ENCODE measurements at places on chromosomes 13 and 19. TPM values are rescaled to one million over a fixed set of nuclear protein-coding genes. Genes with fewer than 3 reads are reported as not detected.

GRCh38 chr13:110408286-110408685, 101.2 kb downstream of the COL4A2 start:
- no peak for DNase-seq

DNA sequence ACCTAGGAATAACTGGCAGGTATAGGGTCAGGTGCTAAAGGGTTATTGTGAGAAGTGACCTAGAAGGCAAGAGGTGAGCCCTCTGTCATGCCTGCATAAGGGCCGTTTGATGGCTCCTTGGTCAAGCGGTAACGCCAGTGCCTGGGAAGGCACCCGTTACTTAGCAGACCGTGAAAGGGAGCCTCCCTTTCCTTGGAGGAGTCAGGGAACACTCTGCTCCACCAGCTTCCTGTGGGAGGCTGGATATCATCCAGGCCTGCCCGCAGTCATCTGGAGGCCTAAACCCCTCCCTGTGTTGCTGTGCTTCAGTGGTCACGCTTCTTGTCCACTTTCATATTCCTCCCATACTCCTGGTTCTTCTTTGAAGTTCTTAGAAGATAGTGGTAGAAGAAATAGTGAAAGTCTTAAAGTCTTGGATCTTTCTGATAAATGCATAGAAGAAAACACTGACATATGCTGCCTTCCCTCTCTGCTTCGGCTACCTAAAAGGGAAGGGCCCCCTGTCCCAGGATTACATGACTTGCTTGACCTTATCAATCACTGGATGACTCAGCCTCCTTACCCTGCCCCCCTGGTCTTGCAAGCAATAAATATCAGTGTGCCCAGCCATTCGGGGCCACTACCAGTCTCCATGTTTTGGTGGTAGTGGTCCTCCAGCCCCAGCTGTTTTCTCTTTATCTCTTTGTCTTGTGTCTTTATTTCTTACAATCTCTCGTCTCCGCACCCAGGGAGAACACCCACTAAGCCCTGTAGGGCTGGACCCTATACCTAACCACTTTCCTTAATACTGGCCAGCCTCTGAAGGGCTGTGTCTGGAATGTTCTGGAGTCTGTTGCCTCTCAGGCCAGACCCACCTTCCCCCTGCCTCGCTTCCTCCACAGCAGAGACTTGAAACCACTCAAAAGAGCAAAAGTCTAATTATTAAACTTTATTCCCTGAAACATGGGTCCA, 16.1 kb upstream of the ABCC4 start:
- peak; percentile 8 for DNase-seq

The C5AR2 gene
- not detected for total RNA-seq

The NAPSA gene
- total RNA-seq: not detected

Data from Daoy (cell line).